LHCN-M2 (cell line): ENCODE measurements at places on chromosomes 11 and 22. TPM values are rescaled to one million over a fixed set of nuclear protein-coding genes. Genes with fewer than 3 reads are reported as not detected.

The BEST1 gene
- total RNA-seq = 3.5 and 7.1 TPM in 2 replicates

GRCh38 chr11:68940651-68941323, 37.1 kb downstream of the IGHMBP2 start:
- DNase-seq = no peak

The OOSP4A gene
- total RNA-seq = not detected in 2 replicates

GRCh38 chr22:26019596-26019995, 149.7 kb upstream of the SEZ6L start:
- no peak for DNase-seq

The LRRC4C gene
- not detected in 2 replicates for total RNA-seq

The FXYD6 gene
- 0.19 and 0.34 TPM in 2 replicates for total RNA-seq

The PLA2G6 gene
- total RNA-seq = 6.1 and 13.3 TPM in 2 replicates

- DNase-seq = peak; percentile 25
Observed at GRCh38 chr11:34502949-34503348, 10.6 kb downstream of the ELF5 start.

DNA sequence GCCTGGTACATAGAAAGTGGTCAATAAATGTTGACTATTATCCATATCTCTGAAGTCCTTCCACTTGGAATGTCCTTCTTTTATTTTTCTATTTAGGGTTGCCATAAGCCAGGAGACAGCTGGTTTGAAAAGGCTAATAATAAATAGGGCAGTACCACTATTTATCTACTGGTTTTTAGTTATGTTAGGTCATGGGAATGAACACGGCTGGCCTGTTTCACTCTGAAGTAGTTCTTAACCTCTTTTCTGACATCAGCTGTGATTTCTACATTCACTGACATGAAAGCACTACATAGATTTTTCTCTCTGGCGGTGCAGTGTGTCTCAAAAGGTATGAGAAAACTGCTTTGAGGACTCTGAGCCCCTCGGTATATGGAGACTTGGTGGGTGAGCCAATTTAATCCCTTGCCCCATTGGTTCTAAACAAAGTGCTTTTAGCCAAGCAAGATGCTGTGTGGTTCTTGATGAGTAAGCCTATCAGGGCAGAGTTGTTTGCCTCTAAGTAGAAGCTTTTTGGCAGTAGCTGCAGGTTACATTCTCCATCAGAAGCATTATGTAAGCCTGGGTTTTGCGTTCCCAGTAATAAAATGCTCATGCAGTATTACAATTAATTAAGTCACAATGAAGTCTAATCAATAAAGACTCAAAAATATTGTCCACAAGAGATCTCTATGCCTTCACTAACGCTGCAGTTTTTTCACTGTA, 48.7 kb upstream of the APOA1 start:
- no peak for DNase-seq

DNA sequence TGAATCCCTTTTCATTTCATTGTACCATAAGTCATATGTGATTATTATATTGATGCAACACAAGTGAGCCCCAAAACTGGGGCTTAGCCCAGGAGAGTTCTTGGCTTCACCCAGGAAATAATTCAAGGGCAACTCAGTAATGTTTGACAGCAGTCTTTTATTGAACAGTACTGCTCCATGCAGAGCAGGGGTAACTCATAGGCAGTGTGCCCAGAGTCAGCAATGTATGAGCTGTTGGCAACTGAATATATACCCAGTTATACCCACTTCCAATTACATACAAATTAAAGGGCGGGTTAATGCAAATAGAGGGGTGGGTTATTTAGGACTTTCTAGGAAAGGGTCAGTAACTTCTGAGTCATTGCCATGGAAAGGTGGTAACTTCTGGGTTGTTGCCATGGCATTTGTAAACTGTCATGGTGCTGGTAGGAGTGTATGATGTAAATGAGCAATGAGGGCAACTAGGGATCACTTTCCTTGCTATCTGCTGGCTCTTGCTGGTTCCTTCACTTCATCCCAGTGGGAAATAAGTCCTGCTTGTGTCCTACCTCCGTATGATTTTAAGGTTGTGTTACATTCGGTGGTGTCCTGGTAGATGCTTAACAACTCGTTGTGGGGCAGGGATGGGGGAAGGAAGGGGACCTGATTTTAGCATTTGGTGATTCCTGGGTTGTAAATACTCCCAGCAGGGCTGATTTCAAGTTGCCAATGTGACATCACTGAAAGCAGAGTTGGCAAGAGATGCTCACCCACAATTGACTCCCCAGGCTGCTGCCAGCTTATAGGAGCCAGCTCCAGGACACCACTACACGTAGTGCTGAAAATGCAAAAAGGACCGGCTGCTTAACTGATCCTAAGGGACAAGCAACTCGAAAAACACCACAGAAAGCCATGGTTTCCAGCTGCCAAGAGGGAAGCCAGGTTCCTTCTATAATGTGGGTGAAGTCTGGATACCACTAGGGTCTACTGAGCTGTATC, 70.1 kb downstream of the SYT9 start:
- DNase-seq = no peak
